Mesenteric fat pad (tissue), 1 donor: ENCODE measurements at places on chromosomes 5 and 9.

DNA sequence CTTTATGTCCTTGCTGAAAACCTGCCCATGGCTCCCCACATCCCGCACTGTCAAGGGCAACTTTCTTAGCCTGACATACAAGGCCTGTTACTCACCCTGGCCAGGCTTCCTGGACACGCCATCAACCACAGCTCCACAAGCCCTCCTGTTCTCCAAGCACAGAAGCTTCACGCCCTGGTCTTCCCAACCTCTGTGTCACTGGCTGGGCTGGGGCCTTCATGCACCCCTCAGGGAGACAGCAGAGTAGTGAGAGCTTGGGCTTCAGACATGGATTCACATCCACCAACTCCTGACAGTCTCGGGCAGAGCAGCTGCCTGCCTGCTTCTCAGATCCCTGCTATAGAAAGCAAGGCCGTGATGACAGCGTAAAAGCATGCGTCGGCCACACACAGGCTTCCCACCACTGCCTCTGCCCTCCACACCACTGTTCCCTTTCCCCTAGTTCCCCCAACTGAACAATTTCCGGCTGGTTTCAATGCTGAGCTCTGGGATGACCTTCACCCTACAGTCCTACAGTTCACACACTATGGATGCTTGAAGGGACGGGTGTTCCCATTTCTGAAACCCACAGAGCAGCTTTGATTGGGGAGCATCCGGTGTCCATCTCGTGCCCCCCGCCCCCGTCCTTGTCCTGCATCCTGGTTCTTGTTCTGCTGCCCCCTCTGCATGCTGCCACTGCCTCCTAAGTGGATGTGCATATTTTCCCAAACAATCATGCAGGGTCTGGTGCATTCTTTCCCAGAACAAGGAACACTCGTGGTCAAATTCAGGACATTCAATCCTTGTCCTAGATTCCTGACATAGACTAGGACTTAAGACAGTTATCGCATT lies 33.4 kb upstream of the ADAMTS2 start:
- peak; percentile 75 for DNase-seq

DNA sequence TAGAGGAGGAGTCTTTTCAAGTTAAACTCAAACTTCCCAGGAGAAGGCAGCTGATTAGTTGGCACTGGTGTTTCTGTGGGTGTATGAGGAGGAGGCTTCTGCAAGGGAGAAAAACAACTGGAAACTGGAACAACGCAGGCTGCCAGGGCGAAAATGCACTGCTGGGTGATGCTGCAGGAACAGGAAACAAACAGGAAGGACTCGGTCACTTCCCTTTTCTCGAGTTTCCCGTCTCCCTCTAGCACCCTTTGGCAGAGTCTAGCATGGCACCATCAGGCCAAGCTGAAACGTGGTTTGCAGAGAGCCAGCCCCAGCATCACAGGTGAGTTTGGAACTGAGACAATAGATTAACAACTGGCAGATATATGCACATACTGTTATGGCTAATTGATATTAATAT lies 77.5 kb upstream of the CAST start:
- no peak for DNase-seq

DNA sequence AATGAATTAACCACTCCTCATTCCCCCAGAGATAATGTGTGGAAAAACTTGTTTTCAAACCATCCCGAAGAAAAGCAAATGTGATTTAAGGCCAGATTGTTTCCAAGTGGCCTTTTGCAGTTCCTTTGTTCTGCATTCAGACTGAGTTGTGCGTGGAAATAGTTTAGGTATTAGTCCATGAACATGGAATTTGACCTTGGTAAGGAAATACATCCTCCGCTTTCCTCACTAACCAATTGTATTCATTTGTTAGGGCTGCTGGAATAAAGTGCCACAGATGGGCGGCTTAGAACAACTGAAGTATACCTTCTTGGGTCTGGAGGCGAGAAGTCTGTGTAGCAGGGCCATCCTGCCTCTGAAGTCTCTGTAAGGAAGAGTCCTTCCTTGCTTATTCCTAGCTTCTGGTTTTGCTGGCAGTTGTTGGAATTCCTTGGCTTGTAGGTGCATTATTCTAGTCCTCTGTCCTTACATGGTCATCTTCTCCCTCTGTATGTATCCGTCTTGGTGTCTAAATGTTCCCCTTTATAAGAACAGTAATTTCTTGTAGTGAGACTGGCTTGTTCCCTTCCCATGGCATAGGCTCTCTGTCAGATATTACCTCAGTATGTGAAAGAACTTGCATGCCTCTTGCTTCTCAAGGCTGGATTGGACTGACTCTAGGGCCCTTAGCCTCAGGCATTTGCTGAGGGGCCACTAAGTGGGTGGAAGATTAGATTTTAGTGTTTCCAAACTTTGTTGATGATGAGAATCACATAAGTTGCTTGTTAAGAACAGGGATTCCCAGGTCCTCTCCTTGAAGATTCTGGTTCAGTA lies 53.9 kb downstream of the RAI14 start:
- DNase-seq, result no peak

DNA sequence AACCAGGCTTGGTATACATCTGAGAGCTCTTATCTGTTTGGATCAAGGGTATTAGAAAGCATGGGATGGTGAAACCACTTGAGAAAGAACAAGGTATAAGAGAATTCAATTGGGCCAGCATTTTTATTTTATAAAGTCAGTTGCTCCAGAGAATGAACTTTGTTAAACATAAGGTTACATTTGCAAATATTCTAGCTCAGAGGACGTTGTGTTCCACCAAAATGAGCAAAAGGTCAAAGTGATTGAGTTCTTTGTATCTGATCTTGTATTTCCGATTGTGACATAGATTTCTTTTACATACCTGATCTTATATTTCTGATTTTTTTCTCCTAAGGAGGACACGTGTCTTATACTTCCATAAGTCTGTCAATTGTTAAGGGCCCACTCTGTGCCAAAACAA lies 8.6 kb upstream of the STARD4 start:
- DNase-seq, result no peak

- DNase-seq, result no peak
These were observed 457.3 kb downstream of the DMAC1 start for GRCh38 chr9:7342229-7342628.

DNA sequence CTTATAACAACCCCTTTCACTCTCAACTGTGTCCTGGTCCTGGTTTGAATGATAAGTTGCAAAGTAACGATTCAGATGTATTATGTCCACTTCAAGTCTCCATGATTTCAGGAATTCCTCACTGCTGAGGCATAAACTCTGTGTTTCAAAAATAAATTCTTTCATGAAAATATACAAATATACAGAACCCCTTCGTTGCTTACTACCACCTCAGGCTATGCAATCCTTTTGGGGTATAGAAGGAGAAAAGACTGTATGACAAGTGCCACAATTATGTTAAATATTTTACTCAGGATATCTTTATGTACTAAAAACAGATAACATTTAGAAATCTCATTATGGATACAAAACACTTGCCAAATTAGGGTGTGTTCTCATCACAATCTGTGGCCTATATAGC lies 190.7 kb downstream of the KCTD16 start:
- DNase-seq, result no peak

DNA sequence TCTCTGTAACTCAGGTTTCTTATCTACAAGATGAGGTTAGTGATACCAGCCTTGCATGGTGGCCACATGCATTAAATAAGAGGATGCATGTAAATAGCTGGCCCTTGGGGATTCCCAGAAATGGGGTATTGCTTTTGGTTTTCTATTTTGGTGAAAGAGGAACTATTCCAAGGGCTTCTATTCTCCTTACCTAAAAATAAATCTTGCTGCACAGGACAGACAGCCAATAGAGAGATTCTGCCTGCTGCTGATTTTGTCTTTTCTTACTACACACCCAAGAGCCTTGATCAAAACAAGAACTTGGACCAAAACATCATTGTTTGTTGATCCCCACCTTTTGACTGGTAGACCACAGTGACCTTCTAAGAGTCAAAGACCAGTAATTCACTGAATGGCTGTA lies 161.8 kb downstream of the PJA2 start:
- no peak for DNase-seq

DNA sequence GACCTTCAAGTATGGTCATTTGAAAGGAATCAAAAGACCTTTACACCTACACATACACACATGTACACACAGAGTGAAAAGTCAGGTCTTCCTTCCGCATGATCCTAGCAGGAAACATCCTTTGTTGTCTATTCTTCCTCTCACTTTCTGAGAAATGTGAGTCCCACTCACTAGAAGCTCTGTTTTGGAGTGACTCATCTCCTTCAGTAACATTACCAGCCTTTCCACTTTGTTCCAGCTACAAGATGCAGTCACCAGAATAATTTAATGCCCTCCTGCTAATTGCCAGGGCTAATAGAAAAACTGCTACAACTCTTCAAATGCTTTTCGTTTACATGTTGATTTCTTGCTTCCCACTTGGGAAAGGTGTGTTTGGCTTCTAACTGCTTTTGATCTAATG lies 417.3 kb downstream of the RASEF start:
- no peak for DNase-seq

DNA sequence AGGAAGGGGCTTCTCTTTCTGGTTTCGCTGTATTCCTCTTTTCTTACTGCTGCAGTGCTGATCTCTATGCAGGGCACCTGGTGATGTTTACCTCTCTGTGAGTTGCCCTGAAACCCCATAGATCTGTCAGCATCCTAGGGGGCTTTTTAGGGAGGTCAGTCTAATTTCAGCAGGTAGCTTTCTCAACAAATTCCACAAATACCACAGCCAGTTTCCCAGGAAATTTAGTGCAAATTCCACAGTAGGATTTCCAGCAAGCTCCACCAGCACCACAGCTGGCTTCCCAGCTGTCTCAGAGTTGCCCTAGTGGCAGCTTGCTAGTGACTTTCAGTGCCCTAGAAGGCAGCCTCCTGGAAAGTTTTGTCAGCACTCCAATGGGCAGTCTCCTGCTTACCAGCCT lies 379.1 kb upstream of the SMC2 start:
- DNase-seq, result no peak

DNA sequence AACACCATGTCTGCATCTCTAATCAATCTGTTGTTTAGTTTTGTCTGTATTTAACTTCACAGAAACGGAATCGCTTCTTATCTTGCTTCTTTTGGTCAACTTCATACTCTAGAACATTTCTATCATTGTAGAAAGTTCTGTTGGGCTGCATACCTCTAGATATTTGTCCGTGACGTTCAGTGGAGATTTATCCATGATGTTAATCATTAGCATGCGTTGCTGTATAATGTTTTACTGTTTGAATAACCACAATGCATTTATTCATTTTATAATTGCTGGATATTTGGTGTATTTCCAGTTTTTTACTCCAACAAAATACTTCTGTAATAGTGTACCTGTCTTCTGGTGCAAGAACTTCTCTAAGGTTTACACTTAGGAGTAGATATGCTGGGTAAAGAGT lies 96.2 kb upstream of the GDNF start:
- DNase-seq, result no peak

- DNase-seq, result no peak
These were observed 1.3 kb downstream of the LCP2 start for GRCh38 chr5:170296036-170296934.

GRCh38 chr5:129460936-129461710 lies 1.0 kb downstream of the ADAMTS19 start:
- DNase-seq, result no peak

DNA sequence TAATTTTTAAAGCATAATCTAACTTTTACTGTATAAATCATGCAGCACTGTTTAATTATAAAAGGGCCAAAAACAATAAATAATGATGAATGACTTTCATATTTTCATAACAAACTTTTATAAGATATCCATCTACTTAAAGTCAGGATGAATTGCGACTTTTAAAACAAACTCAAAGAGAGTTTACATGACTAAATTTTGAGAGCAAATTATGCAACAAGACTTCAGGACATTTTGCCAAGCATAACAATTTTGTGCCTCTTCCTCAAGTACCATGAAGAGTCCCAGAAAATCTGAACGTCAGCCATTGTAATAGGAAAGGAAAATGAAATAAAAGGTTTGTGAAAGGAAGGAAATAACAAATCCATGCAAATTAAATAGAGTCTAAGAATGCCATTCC lies 24.4 kb downstream of the ERAP1 start:
- no peak for DNase-seq

- no peak for DNase-seq
These were observed 13.8 kb upstream of the CCL28 start for GRCh38 chr5:43425983-43426382.

DNA sequence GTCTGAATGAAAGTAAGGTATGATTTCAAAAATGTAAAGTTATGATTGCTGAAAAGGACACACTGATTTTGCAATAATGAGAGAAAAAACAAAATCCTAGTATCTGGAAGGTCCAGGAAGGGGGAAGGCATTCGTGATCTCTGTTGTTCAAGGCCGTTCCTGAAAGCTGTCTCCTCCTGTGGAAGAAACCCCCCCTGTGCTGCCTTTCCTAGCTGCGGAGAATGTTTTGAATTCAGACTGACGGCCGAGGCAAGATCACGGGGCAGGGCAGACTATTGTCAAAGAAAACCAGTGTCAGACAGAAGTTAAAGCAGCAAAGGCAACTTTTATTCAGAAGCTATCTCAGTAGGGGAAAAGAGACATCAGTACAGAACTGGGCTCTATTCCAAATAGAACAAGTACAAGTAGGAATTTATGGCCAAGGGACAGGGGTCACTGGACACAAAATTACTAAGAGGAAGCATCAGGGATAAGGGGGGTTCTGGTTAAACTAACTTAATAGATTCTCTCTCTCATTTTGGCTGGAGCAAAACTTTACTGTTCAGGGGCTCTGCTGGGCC lies 61.9 kb upstream of the IGFBPL1 start:
- DNase-seq, result no peak

- no peak for DNase-seq
These were observed 627 bp downstream of the ARRDC1 start for GRCh38 chr9:137606005-137606621.

- no peak for DNase-seq
These were observed 36.9 kb upstream of the HMGCR start for GRCh38 chr5:75300084-75300483.

GRCh38 chr5:15786326-15786725 lies 286.3 kb downstream of the FBXL7 start:
- no peak for DNase-seq

DNA sequence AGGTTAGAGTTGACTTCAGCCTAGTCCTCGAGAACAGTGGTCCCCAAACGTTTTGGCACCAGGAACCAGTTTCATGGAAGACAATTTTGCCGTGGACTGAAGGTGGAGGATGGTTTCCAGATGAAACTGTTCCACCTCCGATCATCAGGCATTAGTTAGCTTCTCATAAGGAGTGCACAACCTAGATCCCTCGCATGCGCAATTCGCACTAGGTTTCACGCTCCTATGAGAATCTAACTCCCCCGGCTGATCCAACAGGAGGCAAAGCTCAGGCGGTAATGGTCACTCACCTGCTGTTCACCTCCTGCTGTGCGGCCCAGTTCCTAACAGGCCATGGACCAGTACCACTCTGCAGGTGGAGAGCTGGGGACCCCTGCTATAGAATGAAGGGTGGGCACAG lies 163.6 kb downstream of the CDH6 start:
- no peak for DNase-seq

DNA sequence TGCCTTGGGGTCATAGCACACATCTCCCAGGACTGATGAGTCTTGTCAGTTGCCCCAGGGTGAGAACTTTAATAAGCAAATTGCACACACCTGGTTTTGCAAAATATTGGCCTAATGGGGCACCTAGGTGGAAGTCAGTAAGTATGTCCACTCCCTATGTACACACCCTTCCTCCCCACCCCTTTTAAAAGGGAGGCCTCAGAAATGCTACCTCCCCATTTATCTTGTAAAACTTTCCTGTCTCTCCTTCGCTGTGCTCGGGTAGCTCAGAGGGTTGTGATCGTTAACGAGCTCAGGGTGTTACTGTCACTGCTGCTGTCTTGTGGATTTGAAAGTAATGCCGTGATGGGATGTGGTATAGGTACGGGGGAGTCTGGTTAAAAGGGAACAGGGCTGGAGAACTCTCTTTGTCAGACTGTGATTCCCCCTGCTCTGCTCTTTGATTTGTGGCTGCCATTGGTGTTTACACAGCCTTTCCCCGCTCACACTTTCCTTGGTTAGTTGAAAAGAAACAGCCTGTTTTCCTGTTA lies 26.2 kb downstream of the ZNF462 start:
- no peak for DNase-seq
